ENCODE measurements at places on chromosomes 2 and 18.

- peak; percentile 96 for DNase-seq
These were observed at the start of gene FAHD2A for GRCh38 chr2:95402370-95403203. Gene FAHD2A (plus strand): TSS chr2:95402708. CDS start chr2:95405559, 2,851 bp downstream.

DNA sequence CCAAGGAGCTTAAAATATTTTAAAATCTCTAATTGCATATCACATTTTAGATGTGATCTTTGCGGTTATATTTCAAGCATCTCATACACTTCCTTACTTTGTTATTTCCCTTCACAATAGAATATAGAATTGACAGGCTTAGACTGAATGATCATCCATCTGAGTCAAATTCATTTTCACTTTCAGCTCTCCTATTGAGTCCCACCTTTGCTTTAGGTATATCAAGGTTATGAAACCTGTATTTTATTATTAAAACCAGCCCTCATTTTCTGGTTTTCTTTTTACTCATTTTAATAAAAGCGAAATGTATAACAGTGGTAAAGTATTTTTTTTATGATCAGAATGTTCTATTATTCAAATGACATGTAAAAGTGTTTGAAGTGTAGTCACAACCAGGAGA is 162.9 kb upstream of the KYNU start:
- DNase-seq, result no peak

GRCh38 chr2:145547620-145548019 is 1027.7 kb upstream of the ZEB2 start:
- DNase-seq, result no peak

GRCh38 chr18:76437011-76437410 is 58.0 kb downstream of the ZNF516 start:
- DNase-seq, result no peak

DNA sequence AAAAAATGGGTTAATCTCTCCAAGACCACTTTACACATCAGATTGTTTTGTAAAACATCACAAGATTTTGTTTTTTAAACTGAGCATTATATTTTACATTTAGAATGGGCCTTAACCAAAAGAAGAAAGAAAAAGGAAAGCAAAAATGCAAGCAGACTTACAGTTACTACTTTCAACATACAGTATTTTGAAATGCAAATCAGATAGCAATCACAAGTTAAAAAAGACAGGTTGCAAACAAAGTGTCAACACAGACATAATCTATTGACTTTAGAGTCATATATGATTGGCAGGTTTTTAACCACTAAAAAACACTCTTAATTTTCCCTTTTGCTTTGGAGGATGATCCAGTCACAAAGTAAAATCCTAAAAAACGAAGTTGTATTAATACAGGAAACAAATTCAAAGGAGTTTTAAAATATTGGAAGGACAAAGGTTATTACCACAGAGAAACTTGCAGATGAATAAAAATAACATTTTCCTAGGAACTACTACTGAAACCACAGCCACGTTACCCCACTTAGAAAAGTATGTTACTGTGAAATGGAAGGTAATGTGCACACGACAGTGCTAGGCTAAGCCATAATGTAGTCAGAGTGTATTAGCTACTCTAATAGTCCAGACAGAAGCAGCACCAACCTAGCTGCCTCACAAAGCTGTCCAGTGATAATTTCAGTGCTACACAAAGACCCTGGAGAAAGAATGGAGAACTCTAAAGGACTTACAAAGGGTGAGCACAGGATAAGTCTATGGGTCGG is 22.9 kb downstream of the DARS1 start:
- DNase-seq, result no peak

DNA sequence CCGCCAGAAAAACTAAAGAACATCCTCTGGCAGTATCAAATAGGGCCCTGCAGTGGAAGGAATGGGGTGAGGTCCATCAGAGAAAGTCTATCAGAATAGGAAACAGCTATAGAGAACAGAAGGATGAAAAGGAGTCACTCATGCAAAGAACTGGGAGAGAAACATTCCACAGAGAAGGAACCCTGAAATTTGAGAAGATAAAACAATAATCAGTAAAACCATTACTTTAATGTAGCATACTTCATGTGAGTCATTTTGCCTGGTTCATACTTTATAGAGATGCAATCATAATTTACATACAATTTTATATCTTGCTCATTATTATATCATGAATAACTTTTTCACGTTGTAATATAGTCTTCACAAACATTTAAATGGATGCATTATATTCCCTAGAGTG is 402.2 kb downstream of the NCKAP5 start:
- no peak for DNase-seq

DNA sequence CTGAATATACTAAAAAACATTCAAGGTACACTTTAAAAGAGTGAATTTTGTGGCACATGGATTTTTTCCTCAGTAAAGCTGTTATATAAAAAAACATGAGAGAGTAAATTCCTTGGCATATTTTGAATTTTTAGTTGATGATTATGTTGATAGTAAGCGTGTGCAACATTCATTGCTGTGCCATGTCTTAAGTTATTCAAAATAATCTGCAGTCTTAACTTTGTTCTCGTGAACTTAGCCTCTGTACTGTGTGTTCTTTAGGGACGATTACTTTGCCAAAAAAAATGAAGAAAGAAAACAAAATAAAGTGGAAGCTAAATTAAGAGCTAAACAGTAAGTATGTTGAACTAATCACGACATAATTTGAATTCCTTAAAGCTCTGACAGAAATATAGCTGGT is 9.6 kb downstream of the SSB start:
- no peak for DNase-seq

DNA sequence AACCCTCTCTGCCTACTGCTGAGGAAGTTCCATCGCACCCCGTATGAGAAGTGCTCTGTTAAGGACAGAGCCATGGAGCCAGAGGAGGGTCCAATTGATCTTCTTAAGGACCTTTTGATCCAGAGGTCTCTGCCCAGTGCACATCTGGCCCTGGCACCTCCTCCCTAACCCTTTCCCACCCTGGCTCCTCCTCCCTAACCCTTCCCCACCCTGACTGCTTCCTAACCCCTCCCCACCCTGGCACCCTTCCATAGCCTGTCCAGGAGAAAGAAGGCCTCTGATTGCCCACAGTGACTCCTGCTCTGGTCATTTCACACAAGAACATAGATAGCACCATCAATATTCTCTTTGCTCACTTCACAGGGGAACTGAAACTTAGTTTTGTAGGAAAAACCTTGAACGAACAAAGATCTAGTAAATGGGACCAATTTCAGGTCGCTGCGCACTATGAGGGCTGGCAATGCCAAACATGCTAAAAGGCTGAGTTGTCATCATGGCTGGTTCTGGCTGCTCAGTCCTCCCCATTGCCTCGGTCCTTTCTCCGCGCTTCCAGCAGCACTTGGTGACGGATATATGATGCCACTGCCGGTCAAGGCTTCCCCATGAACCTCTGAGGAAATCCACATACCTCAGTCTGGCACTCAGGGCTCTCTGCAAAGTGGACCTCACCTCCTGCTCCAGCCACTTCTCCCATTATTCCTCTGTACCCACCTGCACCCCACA is 49.2 kb downstream of the PKDCC start:
- DNase-seq, result no peak

GRCh38 chr2:102034683-102035548 is 43.2 kb downstream of the IL1R2 start:
- DNase-seq, result no peak

GRCh38 chr2:72971036-72971435 is 53.7 kb downstream of the EMX1 start:
- no peak for DNase-seq

- peak; percentile 71 for DNase-seq
These were observed at the start of gene COL5A2 for GRCh38 chr2:189179570-189179950. Gene COL5A2 (minus strand): TSS chr2:189179761. CDS start chr2:189179604, 157 bp downstream.

DNA sequence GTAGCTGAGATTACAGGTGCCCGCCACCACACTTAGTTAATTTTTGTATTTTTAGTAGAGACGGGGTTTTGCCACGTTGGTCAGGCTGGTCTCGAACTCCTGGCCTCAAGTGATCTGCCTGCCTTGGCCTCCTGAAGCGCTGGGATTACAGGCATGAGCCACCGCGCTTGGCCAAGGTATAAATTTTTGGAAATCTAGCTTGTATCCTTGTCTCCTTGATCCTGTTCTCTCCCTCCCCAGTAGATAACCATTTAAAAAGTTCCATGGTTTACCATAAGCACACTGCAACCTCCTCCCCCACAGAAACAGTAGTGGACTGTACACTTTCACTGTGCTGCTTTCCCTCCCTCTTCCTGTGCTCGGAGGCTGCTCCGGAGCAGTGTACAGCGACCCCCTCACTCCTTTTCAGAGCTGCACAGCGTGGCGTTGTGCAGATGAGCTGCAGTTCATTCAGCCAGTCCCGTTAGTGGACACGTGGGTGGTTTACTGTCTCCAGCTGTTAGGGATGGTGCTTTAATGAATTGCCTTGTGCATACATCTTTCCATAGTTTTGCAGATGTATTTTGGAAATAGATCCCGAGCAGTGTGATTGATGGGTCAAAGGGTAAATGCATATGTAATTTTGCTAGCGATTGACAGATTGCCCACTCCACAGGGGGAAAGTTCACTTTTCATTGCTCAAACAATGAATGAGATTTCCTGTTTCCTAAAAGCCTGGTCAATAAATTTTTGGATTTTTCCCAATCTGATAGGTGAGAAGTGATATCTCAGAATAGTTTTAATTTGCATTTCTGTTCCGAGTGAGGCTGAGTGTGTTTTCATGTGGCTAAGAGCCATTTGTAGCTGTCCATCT is 14.8 kb downstream of the ASB1 start:
- DNase-seq, result no peak

- no peak for DNase-seq
These were observed 153.3 kb upstream of the RBMS1 start for GRCh38 chr2:160646684-160647444.

DNA sequence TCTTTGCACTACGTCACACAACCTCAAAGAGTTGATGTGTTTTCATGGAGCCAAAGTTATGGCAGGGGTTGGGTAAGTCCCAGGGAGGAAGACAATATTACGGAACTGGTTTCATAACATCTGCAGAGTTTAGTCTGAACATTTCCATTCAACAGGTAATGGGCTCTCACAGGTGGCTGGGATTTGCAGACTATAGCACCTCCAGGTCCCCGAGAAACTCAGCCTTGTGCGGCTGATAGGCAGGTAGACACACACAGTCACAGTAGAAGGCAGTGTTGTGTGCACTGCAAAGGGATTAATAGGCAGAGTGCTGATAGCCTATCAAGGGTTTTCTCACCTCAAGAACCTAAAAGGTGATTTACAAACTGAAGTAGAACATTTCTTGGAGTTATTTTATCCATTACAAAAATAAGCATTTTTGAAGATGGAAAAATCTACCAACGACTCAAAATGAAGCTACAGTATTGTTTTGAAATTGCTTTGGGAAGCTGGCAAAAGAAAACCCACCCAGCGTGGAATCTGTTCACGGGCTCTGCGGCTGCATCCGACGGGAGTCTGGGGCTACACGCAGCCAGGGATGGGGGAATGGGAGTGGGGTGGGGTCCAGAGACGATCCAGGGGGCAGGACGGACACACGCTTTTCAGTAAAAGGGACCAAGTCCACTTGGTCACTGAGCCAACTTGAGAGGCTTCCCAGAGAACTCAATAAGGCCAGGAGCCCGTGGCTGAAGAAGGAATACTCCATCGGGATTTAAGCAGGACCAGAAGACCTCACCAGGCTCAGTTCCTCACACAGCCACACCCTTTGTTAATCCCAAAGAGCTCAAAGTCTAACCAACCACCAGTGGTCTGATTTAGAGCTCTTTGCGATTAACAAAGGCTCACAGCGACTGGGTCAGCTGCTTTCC is 82.9 kb downstream of the CHRNA1 start:
- peak; percentile 71 for DNase-seq

DNA sequence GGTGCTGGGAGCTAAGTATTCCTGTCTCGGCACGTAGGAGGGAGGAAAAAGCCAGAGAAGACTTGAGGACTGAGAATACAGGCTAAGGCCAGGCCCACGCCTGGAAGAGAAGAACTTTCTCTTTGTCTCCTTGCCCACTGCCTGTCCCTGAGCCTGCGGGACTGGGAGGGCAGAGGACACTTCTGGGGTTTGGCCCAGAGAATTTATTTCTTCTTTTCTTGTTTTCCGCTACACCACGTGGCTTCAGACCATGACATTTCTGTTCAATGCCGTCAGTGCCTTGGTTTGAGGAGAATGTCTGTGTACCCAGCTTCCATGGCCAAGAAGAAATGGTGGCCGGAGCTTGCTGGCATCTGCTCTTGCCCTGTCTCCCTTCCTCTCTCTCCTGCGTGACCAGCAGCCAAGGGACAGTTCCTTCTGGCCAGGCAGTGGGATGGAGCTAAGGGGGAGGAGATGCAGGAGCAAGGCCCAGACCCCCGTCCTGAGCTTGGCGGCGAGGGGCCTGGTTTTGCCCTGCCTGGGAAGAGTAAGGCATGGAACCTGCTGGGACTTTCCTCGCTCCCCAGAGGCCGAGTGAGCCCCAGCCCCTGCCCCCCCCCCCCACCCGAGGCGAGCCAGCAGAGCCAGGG is 140.3 kb downstream of the KLHL29 start:
- DNase-seq, result no peak

- no peak for DNase-seq
These were observed 214.5 kb downstream of the TMEM182 start for GRCh38 chr2:102975996-102976975.

- DNase-seq, result no peak
These were observed 277.5 kb upstream of the ZSWIM2 start for GRCh38 chr2:187126247-187127005.

GRCh38 chr18:77131652-77132368 is 773 bp downstream of the MBP start:
- peak; percentile 86 for DNase-seq

GRCh38 chr2:159066541-159067156 is 98.2 kb downstream of the TANC1 start:
- no peak for DNase-seq

- no peak for DNase-seq
These were observed 17.5 kb downstream of the MYO5B start for GRCh38 chr18:50177294-50177992.

- DNase-seq, result no peak
These were observed 32.8 kb downstream of the RFX8 start for GRCh38 chr2:101442042-101442666.

DNA sequence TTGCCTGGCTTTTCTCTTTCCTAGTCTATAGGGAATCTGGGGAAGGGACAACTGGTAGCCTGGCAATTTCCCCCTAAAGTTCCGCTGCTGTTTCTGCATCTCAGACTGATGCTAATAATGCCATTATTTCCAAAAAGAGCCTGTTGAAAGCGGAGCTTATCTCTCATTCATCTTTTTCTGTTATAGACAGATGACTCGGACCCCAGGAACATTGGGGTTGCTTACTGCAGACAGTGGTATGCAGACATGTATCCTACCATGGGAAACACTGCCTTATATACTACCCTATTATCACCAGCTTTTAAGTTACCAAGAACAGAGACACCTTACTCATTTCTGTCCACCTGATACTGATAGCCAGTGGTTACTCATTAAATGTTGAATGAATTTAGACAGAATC is 15.3 kb downstream of the ETAA1 start:
- DNase-seq, result no peak

- no peak for DNase-seq
These were observed 120.6 kb upstream of the FBXO11 start for GRCh38 chr2:48026865-48027264.

DNA sequence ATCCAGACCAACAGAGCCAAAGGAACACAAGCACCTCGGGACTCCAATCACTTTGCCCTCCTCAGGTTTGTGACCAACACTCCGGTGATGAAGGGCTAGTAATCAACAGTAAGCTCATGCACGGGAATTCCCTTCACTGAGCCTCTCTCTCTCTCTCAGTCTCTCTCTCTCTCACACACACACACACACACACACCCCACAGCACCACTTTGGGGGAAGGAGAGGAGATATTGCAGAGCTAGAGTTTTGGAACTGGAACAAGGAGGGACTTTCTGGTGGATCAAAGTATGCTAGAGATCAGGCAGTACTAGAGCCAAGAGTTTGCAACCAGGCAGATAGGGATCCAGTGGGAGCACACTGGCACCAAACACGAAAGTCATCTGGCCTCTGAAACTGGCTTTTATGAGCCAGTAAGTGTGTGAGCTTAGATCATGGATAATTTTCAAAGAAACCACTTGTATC is 98.7 kb downstream of the ANKRD44 start:
- no peak for DNase-seq
